CD4-positive, alpha-beta T cell treated with Interleukin-15 for 4 hours (primary cell): ENCODE measurements at places on chromosomes 2 and 18.
A peak's percentile ranks its signal among the peaks of the same experiment; 100 is the strongest.

GRCh38 chr2:75516378-75517360, 44.1 kb downstream of the EVA1A start:
- DNase-seq = no peak

GRCh38 chr2:111678651-111679050, 205.3 kb downstream of the ANAPC1 start:
- DNase-seq = no peak

DNA sequence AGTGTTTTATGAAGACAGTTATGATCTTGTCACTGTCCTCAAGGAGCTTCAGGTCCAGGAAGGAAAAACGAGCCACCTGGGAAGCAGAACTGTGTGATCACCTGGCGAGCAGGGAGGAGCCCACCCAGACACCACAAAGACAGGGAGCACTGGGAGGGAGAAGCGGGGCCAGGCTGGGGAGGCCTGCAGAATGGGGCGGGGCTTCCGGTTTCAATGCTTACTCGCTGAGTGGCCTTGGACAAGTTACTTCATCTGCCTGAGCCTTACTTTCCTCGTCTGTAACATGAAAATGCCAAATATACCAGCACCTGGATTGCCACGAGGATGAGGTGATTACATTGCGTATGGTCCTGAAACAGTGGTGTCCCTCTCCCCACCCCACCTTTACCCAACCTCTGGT, 227.5 kb downstream of the ANKRD30B start:
- no peak for DNase-seq

- DNase-seq = peak; percentile 43
These were observed 4.5 kb upstream of the OSR1 start for GRCh38 chr2:19362755-19363473.

DNA sequence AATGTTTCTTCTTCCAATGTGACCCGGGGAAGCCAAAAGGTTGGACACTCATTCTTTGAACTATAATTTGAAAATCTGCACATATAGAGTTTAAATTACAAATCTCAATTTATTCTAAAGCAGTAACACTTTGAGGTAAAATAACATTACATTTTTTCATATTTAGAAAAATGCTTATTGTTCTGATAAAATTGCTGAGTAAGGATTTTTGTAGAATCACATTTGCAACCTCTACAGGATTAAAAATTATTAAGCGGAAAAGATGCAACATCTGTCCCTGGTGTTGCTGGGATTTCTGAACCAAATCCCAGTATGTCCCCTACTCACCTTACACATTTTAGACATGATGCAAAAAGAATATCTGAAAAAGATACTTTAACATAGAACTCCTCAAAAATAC, 10.1 kb downstream of the ZNF519 start:
- DNase-seq = no peak

DNA sequence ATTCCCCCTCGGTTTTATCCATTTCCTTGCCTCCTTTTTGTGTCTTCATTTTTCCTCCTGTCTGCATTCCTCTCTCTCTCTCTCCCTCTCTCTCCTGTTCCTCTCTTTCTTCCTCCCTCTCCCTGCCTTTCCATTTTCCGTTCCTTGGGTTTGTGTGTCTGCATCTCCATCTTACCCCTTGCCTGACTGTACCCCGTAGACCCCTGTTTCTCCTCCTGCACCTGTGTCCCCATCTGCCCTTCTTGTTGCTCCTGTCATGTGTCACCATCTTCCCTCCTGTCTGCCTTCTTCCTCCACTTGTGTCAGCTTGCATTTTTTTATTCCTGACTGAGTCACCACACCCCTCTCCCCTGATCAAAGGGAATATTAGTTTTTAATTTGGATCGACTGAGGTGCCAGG, 1.8 kb downstream of the CDK5R2 start:
- no peak for DNase-seq

DNA sequence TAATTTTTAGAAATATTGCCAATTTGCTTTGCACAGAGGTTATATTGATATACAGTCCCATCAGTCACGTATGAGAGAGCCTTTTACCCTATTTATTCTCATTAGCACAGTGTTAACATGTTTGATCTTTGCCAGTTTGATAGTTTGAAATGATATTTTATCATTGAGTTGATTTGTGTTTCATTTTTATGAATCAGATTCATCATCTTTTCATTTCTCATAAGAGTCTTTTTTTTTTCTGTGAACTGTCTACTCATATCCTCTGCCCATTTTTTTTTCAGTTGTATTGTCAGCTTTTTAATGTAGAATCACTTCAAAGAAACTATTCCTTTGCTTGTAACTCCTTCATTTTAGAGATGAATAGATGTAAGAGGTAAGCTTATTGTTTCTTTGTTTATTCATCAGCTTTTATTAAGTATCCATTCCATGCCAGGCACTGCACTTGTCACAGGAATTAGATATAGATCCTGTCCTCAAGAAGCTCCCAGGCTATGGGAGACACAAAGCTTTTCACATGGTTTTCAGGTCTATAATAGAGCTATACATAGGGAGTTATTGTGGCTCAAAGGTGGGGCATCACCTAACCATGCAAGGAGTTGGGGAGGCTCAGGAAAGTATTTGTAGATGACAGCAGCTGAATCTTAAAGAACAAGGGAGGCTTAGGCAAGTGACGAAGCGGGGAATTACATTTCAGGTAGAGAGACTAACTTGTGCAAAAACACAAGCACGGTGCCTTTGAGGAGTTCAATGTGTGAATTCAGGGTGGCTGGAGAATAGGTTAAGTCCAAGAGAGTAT, 42.1 kb downstream of the CD28 start:
- no peak for DNase-seq

DNA sequence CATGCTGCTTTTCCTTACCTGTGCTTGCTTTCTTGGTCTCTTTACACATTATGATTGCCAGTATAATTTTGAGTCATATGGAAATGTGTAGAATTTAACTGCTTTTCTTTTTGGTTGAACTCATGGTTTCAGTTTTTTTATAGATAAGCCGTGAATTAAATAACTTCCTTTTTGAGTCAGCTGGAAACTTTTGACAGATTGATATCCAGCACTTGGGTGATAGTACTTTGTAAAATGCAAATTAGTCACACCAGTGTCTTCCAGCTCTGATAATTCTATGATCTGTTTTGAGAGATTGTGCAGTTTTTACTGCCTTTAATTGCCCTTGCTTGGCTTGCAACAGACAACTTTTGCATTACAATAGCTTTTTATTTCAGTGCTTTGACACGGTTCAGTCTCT, 86.4 kb downstream of the NCOA1 start:
- peak; percentile 28 for DNase-seq

DNA sequence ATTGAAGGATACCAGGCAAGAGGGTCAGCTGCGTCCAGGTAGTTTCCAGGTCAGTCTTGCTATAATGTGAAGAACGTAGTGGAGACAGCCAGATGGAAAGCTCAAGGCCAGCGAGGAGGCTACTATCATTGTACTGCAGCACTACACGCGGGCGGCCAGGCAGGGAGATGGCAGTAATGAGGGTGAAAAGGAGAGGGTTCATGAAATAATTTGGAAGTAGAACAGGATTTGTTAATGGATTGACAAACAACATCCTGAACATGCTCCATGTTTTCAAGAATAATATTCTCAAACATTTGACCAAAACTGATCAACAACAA, 17.1 kb downstream of the SPIRE1 start:
- no peak for DNase-seq

DNA sequence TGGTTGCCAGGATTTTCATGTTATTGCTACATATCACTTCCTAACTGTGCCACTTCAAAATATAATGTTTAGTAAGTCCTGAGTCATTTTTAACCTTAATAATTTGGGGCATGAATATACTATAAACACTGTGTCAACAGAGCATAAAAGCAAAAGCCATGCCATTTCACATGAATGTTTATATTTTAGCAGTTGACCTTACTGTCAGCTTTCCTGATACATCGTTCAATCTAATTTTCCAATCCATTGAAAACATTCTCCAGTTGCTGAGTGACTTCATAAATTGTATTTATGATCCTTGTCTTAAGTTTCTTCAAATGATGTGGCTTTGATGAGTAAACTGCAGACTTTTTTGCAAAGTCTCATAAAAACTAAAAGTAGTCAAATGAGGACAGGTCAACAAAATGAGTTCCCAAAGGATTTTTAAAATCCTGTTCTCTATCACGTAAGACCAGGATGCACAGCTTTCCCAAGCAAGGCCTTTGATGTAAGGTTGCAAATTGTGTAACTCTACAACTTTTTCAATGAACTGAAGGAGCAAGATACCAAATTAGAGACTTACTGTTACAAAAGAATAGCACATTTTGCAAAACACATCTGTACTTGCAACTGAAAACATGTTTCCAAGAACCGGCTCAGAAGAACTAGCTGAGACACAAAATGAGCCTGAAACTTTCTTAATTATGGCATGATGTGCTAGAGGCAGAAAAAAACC, 117.7 kb downstream of the SATB2 start:
- no peak for DNase-seq

DNA sequence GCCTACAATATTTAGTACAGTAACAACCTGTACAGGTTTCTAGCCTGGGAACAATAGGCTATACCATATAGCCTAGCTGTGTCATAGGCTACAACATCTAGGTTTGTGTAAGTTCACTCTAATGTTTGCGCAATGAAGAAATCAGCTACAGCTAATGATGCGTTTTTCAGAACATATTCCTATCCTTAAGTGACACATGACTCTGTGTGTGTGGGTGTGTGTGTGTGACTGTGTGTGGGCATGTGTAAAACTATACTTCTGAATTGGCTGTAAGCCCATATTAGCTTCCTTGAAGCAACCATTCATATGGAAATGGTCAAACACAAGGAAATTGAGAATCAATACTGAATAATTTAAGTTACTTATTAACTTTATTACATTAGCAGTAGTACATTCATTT, 120.8 kb upstream of the SULT1C3 start:
- no peak for DNase-seq

DNA sequence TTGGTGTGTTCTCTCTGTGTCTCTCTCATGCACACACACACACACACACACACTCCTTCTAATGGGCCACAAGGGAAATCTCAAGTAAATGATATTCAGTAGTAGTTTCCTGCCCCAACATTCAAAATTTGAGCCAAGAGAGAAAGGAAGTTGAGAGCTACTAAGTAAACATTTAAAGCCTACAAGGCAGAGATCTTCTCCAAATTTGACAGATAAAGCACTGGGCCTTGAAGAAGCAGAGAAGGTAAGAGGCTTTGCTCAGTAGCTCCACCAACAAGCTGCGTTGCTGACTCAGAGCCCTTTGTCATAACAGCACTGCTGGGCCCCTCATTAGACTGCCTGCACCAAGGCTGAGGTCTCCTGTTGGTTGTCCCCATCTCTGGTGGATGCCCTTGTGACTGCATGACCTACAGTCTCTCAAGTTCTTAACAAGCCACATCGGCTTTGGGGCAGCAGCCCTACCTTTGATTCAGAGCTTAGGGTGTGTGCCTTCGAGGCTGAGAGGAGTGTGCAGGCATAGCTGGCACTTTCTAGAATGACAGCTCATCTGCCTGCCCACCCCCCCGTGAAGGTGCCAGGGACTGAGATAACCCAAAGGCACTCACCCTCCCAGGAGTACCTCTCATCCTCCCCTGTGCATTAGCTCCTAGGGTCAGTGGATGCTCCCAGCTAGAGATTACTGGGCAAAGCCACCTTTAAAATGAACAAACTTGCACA, 32.3 kb upstream of the NEB start:
- no peak for DNase-seq

- no peak for DNase-seq
These were observed 479.4 kb upstream of the MYT1L start for GRCh38 chr2:2810504-2810903.

- no peak for DNase-seq
These were observed 92.7 kb upstream of the CD302 start for GRCh38 chr2:159890551-159891266.

GRCh38 chr2:174612970-174613369, 15.4 kb upstream of the WIPF1 start:
- no peak for DNase-seq

DNA sequence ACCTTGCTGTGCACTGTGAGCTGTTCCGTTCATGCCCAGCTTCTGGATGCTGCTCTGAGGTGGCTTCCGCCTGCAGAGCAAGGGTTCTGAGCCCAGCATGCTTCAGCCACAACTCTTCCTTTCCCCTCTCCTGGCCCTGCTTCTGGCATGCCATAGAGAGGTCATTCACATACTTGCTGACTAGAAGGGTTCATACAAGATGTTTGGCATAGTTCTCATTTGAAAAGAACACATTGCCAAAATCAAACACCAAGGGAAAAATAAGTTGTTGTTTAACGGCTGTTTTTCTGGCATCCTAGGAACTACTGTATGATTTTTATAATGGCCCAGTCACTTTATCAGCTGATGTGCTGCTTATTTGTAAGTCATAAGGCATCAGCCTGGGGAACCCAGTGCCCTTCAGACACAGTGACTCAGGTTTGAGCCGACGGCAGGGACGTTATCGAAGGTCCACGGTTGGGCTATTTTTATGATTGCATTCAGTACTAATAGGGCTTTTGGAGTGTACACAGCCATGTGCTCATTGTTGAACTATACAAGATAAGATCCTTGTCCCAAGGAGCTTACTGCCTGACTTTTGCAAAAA, 53.9 kb upstream of the CTAGE1 start:
- no peak for DNase-seq

GRCh38 chr2:219289195-219289536, 10.0 kb downstream of the DNAJB2 start:
- DNase-seq = no peak

GRCh38 chr2:241615522-241616052, 21.4 kb downstream of the THAP4 start:
- DNase-seq = no peak

GRCh38 chr2:173424886-173425285, 70.2 kb downstream of the CDCA7 start:
- DNase-seq = no peak

GRCh38 chr2:182048088-182048487, 62.4 kb downstream of the PPP1R1C start:
- DNase-seq = no peak
